ENCODE measurements at places on chromosomes 3 and 15.
A peak's percentile ranks its signal among the peaks of the same experiment; 100 is the strongest.

GRCh38 chr15:68379759-68380290 lies 52.1 kb downstream of the ITGA11 start:
- no peak for DNase-seq

DNA sequence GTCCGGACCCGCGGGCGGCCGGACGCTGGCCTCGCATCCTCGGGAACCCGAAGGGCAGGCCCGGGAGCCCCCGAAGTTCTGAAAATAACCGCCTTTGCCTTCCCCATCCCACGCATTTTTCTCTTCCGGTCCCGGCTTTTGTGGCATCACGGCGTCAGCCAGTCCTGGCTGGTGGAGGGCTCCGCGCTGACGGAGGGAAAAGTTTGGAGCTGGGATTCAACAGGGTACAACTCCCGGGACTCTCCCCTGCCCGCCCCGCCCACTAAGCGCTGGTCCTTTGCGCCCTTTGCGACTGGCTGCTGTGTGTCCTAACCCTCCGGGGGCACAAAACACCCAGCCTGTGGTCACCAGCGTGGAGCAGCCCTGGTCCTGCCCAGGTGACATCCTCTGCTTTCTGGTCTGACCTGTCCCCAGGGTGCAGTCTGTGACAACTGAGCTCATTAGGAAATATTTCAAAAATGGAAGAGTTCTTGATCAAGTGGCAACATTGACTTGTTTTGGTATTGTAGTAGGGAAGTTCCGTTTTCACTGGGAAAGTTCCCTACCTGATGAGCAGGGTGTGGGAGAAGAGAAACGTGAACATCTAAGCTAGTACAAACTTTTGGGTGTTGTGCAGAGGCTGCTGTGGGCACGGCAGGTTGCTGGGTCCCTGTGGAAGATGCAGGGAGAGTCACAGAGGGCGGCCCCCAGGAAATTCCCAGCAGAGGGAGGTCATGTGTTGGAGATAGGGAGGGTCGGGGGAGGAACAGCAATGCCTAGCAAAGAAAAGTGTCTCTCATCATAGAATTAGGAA lies 775 bp downstream of the ARNT2 start:
- DNase-seq: no peak

- no peak for DNase-seq
These were observed 435.0 kb upstream of the CBLB start for GRCh38 chr3:106303766-106304165.

GRCh38 chr3:75042941-75043340 lies 428.5 kb upstream of the CNTN3 start:
- DNase-seq: no peak

- no peak for DNase-seq
These were observed 137.7 kb downstream of the ASB7 start for GRCh38 chr15:100740138-100740537.

- DNase-seq: no peak
These were observed 19.6 kb downstream of the DUOX2 start for GRCh38 chr15:45094358-45094730.

GRCh38 chr3:101928890-101929289 lies 79.6 kb downstream of the NFKBIZ start:
- DNase-seq: no peak

- DNase-seq: no peak
These were observed 6.0 kb downstream of the CTSH start for GRCh38 chr15:78938658-78939488.

DNA sequence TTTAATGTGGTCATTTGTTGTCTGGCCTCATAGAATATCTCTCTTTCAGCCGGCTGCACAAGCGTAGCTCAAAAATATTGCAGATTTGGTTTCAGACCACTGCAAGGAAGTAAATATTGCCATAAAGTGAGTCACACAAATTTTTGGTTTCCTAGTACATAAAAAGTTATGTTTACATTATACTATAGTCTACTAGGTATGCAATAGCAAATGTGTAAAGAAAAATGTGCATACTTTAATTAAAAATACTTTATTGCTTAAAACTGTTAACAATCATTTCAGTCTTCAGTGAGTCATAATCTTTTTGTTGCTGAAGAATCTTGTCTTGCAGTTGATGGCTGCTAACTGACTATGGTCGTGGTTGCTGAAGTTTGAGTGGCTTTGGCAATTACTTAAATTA lies 425.1 kb upstream of the ROBO1 start:
- no peak for DNase-seq

- no peak for DNase-seq
These were observed 47.0 kb upstream of the SCAANT1 start for GRCh38 chr3:63959146-63959545.

DNA sequence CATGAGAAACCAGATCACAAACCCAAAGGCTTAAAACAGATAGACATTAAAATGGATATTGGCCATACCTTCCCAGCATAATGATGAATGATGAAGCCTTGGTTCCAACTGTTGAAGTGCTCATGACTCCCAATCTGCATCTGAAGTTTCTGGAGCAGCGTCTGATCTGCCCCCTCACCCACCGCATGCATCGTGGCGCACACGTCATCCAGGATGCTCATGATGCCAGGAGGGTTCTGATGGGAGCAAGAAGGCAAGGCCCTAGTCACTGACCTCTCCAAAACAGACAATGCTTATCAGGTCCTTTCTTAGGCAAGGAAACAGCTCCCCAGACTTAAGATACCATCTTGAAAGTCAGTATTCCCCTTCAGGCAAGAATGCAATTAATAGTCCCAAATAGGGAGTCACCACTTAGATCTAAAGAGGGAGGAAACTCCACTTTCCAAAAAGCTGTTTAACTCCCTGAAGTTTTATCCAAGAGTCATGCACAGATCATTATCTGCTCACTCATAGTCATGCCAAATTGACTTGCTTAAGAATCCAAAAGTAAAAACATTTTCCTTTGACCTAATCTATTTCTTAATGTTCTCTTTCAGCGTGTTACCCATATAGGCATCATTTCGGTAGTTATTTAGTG lies 2.1 kb downstream of the LDHAL6B start:
- no peak for DNase-seq

GRCh38 chr15:88538972-88539371 lies 7.5 kb downstream of the DET1 start:
- DNase-seq: no peak

DNA sequence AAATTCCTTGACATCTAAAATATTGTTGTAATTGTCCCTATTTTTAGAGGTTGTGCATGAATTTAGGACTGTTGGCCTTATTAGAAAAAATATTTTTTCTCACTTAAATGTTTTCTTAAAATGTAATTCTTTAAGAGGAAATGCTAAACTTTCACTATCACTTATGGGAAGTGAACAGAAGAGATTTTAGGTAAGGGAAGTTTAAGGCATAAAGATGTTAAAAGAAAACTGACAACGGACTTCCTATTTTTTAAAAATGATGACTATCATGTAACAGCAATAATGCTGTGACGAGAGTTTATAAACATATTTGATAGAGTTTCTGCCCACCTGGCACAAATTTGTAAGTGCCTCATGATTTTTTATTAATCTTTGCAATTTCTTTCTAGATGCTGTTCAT lies 3.1 kb downstream of the C3orf38 start:
- no peak for DNase-seq

GRCh38 chr15:90823455-90823974 lies 44.9 kb upstream of the FURIN start:
- no peak for DNase-seq

- DNase-seq: no peak
These were observed 78.5 kb downstream of the RPLP1 start for GRCh38 chr15:69530991-69531664.

GRCh38 chr3:126777366-126777765 lies 73.3 kb downstream of the CHCHD6 start:
- DNase-seq: no peak

- DNase-seq: no peak
These were observed at the start of gene SUSD5 for GRCh38 chr3:33218446-33219174. Gene SUSD5, minus strand, starts transcription at chr3:33218810. Its CDS starts 13 bp downstream, at chr3:33218797.

DNA sequence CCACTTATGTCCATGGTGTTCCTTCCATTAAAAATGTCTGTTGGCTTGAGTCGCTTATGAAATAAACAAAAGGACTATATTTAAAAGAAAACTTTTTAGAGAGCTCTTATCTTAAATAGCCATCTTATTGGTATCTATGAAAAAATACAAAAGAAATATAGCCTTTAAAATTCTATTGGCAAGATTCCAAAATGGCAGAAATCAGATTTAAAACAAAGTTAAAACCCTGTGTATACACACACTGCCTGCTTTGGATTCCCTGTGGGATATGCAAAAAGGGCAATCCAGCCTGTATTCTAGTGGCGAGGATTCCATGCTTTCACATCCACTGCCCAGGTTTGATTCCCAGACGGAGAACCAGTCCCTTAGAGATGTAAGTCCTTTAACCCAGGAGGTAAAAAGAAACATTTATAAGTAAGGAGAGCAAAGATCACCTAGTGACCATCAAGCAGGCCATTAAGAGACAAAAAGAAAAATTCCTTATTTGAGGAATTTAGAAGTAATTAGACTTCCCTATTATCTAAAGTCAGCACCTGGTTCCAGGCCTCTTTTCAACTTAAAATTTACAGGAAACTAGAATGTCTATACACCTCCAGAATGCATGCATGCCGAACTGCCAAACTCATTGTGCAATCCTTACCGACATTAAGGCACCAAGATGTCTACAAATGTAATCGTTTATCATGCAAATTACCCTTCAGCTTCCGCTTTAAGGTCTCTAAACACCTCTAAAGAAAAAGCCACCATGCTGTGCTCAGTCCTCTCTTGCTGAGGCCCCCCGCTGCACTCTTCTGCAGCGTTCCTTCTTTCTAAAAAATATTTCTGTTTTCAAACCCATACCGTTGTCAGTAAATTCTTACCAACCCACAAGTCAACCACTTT lies 69.6 kb upstream of the STRIT1 start:
- DNase-seq: no peak

- no peak for DNase-seq
These were observed 26.1 kb downstream of the LOXL1 start for GRCh38 chr15:73952171-73952912.

GRCh38 chr15:66235866-66236265 lies 17.7 kb downstream of the MEGF11 start:
- no peak for DNase-seq

DNA sequence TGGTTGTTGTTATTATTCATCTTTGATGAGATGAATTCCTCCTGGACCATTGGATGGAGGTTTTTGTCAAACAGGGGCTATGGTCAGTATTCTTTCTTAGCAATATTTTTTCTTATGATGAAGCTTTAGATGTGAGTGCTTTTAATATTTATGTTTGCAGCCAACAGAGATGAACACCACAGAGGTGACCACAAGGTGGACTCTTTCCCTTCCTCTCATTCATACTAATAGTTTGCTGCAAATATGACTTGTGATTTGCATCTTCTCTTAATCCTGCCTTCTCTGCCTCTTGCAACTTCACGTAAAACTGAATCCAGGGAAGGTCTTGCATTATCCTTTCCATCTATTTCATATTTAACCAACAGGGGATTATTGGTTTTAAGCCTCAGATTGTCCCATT lies 473.1 kb upstream of the UBE2E2 start:
- DNase-seq: no peak

DNA sequence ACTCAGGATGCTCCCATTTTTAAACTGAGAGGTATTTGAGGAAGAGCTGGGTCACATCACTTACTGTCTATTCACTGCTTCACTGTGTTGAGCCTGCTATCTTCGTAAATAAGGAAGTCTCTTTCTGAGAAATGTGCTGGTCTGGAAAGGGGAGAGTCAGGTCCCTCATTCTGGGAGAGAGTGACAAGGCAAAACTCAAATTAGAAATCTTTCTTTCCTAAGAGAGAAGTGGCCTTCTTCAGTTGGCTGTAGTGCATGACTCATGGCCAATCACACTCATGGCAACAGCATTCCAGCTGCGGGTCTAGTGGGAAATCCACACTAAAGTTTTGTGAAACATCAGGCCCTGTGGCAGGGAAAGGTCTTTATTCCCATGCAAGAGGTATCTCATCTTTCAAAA lies 11.5 kb upstream of the TIMP4 start:
- no peak for DNase-seq

GRCh38 chr3:33704891-33705290 lies 13.2 kb downstream of the CLASP2 start:
- no peak for DNase-seq

DNA sequence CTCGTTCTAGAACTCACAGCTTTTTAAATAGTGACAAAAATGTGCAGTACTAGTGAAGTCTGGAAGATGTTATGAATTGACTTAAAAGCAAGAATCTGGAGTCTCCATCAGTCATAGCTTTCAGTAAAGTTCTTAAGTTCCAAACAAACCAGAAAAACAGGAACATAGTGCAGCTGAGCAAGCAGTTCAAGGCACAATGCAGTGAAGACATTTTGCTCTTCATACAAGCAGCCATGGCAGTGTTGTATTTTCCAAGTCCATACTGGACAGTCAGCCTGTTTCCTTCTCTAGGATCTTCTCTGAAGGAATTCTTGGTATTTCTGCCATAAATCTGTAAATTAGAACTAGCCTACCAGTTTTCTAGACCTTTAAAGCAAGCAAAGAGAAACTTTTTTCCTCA lies 90.5 kb downstream of the LRRC28 start:
- no peak for DNase-seq

DNA sequence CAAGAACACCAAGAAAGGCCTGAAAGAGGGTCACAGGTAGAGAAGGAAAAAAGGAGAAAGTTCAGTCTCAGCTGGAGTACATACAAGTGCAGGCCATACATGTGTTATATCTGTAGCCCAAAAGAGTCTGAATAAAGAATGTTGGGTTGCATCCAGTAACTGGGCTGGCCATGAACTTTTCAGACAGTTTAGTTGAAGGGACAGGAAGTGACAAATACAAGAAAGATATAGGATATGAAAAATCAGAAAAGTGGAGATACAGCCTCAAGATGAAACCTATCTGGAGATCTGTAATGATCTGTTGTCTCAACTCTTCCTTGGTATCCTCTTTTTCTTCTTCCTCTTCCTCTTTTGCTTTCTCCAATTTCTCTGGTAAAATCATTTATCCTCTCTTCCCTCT lies 671.7 kb downstream of the MECOM start:
- no peak for DNase-seq

DNA sequence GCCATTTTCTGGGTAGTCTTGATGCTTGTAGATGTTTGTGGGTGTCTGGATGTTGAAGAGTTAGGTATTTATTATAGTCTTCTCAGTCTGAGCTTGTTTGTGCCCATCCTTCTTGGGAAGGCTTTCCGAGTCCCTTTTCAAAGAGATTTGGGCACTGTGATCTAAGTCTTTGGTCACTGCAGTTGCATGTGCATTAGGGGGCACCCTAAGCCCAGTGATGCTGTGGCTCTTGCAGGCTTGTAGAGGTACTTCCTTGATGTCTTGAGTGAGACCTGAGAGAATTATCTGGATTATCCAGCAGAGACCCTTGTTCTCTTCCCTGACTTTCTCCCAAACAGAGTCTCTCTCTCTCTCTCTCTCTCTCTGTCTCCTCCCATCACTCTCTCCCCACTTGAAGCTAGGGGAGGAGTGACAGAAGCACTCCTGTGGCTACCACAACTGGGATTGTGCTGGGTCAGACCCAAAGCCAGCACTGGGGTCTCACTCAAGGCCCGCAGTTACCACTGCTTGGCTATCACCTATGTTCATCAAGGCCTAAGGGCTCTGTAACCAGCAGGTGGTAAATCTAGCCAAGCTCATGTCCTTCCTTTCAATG lies 68.5 kb downstream of the TMCO5A start:
- DNase-seq: peak; percentile 43

GRCh38 chr15:77532846-77533245 lies 99.9 kb downstream of the LINGO1 start:
- no peak for DNase-seq
